HTR-8/SVneo (cell line): ENCODE measurements at places on chromosomes 6 and 20.

- DNase-seq, result no peak
These were observed 26.6 kb upstream of the TNFRSF21 start for GRCh38 chr6:47336334-47336733.

- DNase-seq, result no peak
These were observed 628 bp upstream of the CHRNA4 start for GRCh38 chr20:63361519-63362435.

- DNase-seq, result no peak
These were observed 52.1 kb upstream of the FBXO30 start for GRCh38 chr6:145866456-145867396.

- DNase-seq, result no peak
These were observed 22.6 kb downstream of the DYNLT1 start for GRCh38 chr6:158621694-158622544.

- DNase-seq, result no peak
These were observed 1.3 kb downstream of the MYL9 start for GRCh38 chr20:36542516-36543183.

- DNase-seq, result peak; percentile 80
These were observed 69.7 kb upstream of the TOX2 start for GRCh38 chr20:43844778-43845614.

GRCh38 chr6:37473364-37474095 lies 26.2 kb downstream of the CCDC167 start:
- DNase-seq, result peak; percentile 32

DNA sequence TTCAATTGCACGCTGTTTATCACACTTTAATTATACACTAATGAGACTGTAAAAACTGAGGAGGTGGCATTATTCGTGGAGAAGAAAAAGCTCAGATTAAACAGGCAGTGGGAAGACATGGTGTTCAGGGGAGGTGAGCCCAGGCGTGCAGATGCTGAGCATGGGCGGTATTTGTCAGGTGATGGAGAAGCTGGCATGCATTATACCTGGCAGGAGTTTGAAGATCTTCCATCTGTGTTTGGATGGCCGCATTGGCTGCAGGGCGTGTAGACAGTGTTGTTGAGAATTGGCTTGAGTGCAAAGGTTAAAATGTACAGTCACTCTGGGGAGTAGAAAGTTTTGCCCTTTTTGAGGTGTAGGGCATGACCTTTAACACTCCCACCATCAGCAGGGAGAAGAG lies 213.8 kb downstream of the ERMARD start:
- no peak for DNase-seq

DNA sequence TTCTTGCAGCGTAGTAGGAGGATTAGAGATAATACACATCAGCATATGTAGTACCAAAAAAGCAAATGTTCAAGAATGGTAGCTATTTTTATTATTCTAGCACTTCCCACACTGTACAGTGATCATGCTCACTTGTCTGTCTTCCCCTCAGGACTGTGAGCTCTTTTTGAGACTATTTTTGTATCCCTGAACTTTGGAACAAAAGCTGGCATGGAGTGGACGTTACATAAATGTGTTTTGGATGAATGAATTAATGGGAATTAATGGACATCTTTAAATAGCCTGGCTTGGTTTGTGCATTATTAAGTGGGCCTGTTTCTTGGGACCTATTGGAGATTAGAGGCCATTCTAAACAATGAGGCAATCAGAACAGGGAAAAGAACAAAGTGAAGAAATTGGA lies 243.7 kb downstream of the CD83 start:
- DNase-seq, result no peak

DNA sequence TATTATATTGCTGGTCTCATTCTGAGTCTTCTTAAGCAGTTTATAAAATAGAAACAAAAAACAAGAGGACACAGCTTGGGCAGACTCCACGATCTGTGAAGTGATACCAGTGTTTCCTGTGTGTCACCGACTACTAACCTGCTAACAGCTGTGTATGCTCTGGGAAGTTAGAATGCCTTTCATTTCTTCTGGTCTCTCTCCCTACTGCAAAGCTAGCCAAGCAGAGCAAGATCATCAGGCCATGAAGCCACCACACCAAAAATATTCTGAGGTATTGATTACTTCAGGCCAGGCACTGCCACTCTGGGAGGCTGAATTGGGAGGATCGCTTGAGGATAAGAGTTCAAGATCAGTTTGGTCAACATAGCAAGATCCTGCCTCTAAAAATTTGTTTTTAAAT lies 46.9 kb upstream of the SMIM29 start:
- DNase-seq, result no peak

- no peak for DNase-seq
These were observed 46.0 kb downstream of the CAP2 start for GRCh38 chr6:17439243-17439993.

DNA sequence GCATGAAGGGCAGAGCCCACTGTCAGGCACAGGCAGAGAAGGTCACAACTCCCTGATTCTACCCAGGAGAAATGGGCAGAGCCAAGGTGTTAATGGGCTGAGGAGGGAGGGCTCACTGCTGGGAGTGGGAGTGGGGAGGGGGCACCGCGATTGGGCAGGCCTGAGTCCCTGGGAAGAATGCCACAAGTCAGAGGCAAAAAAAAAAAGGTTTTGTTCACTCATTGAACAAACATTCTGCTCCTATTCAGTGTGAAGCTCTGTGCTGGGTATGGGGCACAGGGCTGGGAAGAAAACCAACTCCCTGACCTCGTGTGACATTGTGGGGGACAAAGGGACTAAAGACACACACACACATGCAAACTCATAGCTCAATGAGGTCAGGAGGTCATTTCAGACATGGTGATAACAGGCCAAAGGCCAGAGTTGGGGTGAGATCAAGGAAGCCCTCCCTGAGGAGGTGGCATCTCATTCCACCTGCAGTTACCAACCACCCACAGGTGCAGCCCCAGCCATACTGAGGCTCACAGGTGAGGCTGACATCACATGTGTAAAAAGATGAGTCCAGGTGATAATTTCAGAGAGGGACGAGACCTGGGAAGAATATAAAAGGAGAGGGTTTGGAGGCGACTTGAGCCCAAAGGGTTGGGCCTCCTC lies 3.2 kb upstream of the PMEPA1 start:
- no peak for DNase-seq

- DNase-seq, result no peak
These were observed 274.8 kb downstream of the LRFN2 start for GRCh38 chr6:40312213-40313015.

- DNase-seq, result no peak
These were observed 643.6 kb upstream of the CHD6 start for GRCh38 chr20:42261766-42262270.

DNA sequence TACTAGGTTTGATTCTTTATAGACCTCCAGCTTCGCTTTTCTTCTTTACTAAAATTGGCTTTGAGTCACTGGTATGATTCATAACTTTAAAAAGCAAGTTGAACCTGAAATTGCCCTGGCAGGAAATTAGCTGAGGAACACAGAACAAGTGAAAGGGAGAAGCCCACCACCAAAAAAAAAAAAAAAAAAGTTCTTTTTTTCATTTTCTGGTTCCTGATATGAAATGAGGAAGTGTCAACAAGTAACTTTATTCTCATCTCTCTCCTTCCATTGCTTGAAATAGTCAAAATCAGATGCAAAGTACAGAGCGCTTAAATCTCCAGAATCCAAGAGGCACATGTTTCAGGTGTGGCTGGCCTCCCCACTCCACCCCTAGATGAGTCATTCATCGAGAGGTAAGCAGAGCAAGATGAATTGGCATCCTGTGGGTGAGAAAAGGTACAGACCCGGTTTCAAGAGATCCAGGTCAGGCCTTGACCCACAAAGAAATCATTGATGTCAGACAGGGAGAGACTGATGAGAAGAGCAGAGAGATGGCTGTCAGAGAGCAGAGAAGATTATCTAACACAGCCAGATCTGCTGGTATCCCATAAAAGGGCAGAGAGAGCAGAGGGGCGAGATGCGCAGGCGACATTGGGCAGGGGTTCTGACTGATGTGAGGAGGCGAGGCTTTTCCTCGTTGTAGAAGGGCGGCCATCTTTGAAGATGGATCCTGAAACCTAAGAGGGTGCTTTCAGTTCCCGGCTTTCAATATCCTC lies 54.8 kb upstream of the MBOAT1 start:
- DNase-seq, result no peak

DNA sequence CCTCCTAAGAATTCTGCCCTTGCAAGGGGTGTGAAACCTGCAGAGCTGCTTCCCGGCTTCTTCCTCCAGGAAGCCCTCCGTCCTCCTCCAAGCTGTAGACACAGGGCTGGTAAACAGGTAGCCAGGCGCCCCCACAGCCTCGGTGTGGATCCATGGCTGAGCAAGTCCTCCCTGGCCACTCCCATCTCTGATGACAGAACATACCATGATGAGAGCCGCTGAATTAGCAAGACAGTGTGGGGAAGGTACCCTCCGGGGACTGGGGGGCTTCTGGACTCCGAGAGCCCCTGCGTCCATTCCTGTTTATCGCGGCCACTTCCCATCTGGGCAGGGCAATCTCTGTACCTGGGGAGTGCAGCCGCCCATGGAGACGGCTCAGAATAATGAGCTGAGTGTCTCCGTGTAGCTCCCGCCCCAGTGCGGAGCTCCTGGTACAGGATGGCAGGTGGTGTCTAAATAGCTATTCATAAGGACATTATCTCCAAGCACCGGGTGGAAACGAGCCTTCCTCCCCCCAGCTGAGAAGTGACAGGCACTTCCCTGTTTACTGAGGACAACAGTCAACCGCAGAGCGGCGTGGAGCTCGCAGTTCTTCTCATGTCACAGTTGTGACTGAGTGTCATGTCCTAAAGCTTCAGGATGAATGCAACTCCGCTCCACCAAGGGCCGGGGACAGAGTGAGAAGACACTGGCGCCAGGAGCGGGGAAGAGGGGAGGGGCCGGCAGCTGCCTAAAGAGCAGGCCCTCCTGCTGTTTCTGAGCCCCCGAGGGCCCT lies 22.7 kb upstream of the NTSR1 start:
- no peak for DNase-seq

DNA sequence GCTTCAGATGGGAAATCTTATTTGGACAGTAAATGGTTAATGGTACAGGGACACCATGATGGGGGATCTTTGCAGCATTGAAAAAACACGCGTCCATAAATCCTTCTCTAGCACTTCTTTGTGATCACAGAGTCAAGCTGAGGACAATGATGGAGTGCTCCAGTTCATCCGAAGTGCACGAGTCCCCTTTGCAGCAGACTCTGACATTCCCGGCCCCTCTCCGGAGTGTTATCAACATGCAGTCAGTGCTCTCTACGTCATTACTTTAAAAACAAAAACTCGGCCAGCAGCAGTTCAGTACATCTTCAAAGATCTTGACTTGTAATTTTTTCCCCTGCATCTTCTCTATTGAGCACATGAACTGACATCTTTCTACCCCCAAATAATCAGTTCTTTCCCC lies 185.5 kb upstream of the AKAP12 start:
- DNase-seq, result no peak

DNA sequence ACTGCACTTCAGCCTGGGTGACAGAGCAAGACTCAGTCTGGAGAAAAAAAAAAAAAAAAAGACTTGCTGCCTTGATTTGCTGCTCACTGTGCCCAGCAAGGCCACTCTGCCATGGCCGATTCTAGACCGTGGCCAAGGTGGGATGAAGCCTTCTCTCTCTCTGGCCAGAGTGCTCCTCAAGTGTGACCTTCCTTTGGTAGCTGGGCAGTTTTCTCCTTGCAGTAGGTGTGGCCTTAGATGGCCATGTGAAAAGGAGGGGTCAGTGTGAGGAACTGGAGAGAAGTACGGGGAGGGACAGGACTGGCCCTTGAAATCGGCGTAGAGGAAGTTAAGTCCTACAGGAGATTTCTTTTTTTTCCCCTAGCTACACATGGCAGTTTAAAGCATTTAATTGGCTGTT lies 272.0 kb downstream of the ARID1B start:
- DNase-seq, result no peak

- DNase-seq, result peak; percentile 26
These were observed 34.5 kb downstream of the SLX4IP start for GRCh38 chr20:10469599-10469998.

GRCh38 chr6:74070091-74070490 lies 374.1 kb downstream of the CD109 start:
- no peak for DNase-seq

GRCh38 chr20:58634059-58634458 lies 17.0 kb upstream of the STX16 start:
- DNase-seq, result no peak

DNA sequence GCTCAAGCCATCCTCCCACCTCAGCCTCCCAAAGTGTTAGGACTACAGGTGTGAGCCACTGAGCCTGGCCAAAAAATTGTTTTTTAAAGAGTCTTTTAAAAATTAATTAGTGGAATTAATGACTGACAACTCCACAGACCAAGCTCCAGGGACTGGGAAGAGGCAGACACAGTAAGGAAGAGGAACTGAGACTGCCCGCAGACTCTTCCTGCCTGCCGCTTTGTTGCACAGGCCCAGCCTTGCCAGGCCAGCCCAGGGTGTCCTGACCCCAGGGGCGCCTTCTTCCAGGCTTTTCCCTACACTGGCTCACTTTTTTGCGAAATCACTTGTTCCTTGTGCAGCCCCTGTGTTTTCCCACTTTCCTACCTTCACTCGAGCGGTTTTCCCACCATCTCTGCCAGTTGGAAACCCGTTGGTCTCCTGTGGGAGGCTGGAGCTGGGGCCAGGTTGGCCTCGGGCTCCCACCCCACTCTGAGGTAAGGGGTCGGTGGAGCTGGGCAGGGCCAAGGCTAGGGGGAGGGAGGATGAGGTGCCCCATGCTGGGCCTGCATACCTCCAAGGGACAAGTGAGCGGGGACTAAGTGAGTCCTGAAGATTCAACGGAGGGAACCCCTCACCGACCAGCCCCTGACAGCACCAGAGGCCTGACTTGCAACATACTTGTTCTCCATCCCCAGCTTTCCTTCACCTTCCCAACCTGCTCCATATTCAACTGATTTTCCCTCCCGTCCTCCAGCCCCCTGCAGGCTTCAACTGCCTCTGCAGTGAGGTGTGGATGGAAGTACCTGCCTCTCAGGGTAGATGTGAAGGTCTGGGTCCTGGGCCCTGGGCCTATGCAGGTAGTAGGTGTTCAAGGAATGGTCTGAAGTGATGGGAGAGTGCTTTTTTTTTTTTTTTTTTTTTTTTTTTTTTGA lies 23.5 kb upstream of the SMIM29 start:
- DNase-seq, result no peak

DNA sequence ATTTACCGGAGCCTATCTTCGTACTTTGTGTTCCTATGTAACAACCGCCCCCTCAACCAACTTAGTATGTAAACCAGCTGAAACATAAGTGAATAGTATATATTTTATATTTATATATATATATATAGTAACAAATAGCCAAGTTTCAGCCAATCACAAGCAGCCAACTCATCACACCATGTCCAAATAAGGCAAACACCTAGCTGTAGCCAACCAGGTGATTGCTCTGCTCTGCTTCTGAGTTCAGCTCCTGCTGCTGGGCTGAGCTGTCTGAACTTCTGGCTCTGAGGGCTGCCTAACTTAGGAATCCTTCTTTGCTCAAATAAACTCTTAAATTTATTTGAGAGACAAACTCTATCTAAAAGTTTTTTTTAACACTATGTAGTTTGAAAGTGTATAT lies 101.6 kb upstream of the SOX4 start:
- DNase-seq, result no peak

GRCh38 chr6:18488004-18488403 lies 100.9 kb downstream of the RNF144B start:
- no peak for DNase-seq
